ENCODE measurements at places on chromosomes 3 and 15.

GRCh38 chr3:113730550-113730949 lies 15.5 kb downstream of the NAA50 start:
- no peak for DNase-seq

DNA sequence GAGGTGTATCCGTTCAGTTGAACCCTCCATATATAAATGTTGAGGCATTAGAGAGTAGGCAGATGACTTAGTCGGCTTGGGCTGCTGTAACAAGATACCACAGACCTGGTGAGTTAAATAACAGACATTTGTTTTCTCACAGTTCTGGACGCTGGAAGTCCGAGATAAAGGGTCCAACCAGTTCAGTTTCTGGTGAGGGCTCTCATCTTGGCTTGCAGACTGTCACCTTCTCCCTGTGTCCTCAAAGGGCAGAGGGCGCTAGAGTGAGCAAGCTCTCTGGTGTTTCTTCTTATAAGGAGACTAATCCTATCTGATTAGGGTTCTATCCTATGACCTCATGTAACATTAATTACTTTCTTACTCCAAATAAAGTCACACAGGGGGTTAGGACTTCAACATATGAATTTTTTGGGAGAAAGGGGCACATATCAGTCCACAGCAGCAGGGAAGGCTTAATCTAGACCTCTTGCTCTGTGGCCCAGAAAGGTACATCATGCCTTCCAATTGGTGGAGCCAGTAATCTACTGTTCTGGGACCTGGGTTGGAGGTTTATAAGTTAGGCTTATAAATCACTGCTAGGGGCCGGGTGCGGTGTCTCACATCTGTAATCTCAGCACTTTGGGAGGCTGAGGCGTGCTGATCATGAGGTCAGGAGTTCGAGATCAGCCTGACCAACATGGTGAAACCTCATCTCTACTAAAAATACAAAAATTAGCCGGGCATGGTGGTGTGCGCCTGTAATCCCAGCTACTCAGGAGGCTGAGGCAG lies 26.3 kb upstream of the SLC28A2 start:
- no peak for DNase-seq

- no peak for DNase-seq
Measured at GRCh38 chr3:159929171-159930141, 59.2 kb upstream of the IL12A start.

DNA sequence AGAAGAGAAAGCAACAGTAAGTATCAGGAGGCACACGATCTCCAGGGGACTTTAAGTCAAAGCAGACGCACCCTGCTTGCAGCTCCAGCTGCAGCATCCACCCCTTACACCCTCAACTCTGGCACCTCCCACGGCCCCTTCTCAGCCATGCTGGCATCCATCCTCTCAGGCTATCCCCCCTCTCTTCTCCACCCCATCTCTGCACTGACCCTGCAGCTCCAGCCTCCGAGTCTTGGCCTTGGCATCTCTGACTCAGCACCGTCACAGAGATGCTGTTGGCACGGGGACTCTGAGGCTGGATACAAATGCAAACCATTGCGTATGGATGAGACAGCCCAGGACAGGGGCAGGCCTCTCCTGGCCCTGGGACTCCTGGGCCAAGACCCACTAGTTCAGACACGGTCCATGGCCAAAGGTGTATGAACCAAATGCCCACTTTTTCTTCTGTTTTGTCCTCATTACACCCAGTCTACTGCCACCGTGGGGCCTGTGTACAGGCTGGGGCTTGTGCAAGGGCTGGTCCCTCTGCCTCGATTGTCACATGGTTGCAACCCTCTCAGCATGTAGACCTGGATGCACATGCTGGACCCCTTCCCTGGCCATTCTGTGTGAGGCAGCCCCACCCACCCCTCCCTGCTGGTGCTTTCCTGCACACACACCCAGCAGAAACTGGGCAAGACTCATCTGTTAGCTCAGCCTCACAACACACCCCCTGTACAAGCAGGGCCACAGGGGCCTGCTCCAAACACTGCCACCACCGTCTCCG lies 18.7 kb upstream of the ZXDC start:
- DNase-seq: no peak

- DNase-seq: no peak
Measured at GRCh38 chr3:124582621-124583395, 147.4 kb upstream of the UMPS start.

GRCh38 chr3:75296858-75297257 lies 367.3 kb upstream of the FRG2C start:
- no peak for DNase-seq

- no peak for DNase-seq
Measured at GRCh38 chr15:40437752-40438687, 2.7 kb upstream of the BAHD1 start.

GRCh38 chr3:186330772-186331460 lies 31.1 kb downstream of the DGKG start:
- no peak for DNase-seq

GRCh38 chr15:54502416-54503075 lies 524.3 kb downstream of the UNC13C start:
- no peak for DNase-seq

- DNase-seq: no peak
Measured at GRCh38 chr3:52609316-52609815, 73.0 kb downstream of the UQCC5 start.

GRCh38 chr15:69082021-69082502 lies 67.6 kb downstream of the NOX5 start:
- peak; percentile 72 for DNase-seq

GRCh38 chr15:44158111-44158510 lies 37.0 kb downstream of the FRMD5 start:
- DNase-seq: no peak

DNA sequence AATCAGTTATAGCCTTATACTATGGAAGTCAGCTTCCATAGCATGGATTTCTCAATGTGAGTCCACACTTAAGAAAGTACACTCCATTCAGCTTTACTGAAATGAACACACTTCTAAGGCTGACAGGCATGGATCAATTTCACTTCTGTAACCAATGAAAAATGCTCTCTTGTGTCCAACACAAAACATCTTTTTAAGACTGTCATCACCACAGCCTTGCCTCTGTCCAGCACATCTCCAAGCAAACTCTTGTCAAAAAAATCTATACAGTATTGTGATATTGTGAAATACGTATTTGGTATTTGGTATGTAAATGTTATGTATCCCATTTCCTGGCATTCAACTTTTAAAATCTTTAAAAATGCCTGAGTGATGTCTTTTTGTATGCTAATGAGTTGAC lies 208.7 kb downstream of the RAP2B start:
- DNase-seq: no peak

Measured in sigmoid colon (tissue), 7 donors.